ENCODE measurements at places on chromosomes 12 and 14. TPM values are rescaled to one million over a fixed set of nuclear protein-coding genes. Genes with fewer than 3 reads are reported as not detected.

DNA sequence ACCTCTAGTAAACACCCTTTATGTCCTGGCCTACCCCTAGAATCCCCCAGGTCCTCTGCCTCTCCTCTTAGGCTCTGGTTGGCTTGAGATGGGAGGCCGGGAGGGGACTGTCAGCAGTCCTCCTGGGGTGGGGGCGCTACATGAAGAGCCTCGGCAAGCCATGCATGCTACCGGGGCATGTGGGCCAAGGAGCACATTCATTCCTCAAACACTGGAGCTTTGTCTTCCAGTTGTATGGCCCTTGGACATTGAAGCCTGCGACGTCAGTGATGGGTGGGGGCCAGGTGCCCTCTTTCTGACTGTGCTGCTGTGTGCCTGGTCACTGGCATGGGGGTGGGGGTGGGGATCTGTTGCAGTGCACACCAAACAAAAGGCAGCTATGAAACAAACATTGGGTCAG is 15.8 kb upstream of the CELA1 start:
- H3K4me3 ChIP-seq = no peak overlapping the region
- no peaks in the 10 kb centered on the region for H3K4me1 ChIP-seq
- no peaks in the 10 kb centered on the region for H3K36me3 ChIP-seq
- H3K27me3 ChIP-seq = no peaks in the 10 kb centered on the region
- no peak for DNase-seq

Gene OVCH1
- not detected for total RNA-seq

GRCh38 chr14:37232907-37233481 is 35.3 kb downstream of the MIPOL1 start:
- DNase-seq = no peak
- no peak overlapping the region for H3K4me3 ChIP-seq
- H3K4me1 ChIP-seq = no peaks in the 10 kb centered on the region
- H3K27me3 ChIP-seq = no peaks in the 10 kb centered on the region

- peaks cover 11% of the 10 kb centered on the region for H3K4me1 ChIP-seq
- no peaks in the 10 kb centered on the region for H3K36me3 ChIP-seq
- peak overlapping the region; percentile 29 for H3K27ac ChIP-seq
- no peaks in the 10 kb centered on the region for H3K27me3 ChIP-seq
- peak overlapping the region; percentile 27 for H3K4me3 ChIP-seq
- DNase-seq = peak; percentile 81
Observed at GRCh38 chr12:54370171-54370730, 6.0 kb upstream of the GPR84 start.

DNA sequence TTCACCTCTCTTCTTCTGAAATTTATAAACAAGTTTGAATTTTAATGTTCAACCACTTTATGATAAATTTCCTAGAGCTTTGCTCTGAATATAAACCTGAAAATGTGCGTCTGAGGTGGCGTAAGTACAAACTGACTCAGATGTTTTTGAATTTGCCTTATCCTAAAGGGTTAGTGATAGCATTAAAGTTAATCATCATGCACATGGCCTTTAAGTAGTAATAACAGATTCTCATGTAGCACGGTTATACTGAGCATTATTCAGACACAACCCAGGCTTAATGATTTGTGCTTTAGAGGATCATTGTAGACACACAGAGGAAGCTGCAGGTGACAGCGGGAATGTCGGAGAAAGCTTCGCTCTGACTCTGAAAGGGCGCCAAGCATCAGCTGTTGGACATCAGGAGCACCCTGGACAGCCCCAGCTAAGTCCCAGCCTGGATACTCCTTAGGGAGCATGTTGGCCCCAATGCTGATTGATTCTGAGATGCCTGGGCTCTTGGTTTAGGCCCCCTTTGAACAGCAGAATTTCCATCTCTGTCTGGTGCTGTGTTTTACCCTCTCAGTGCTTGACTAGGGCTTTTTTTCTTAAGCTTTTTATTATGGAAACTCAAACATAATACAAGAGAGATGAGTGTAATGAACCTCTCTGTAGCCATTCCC is 91.1 kb downstream of the PLXNC1 start:
- H3K27ac ChIP-seq = no peak overlapping the region
- H3K27me3 ChIP-seq = no peaks in the 10 kb centered on the region
- H3K36me3 ChIP-seq = no peaks in the 10 kb centered on the region

Gene ANKS1B
- total RNA-seq = 3.3 TPM

GRCh38 chr14:54711812-54712464 is 145.0 kb downstream of the SAMD4A start:
- H3K36me3 ChIP-seq = no peaks in the 10 kb centered on the region
- H3K27me3 ChIP-seq = no peaks in the 10 kb centered on the region
- no peak for DNase-seq
- H3K4me1 ChIP-seq = no peaks in the 10 kb centered on the region
- no peak overlapping the region for H3K4me3 ChIP-seq

GRCh38 chr14:94341656-94342333 is 18.7 kb upstream of the SERPINA6 start:
- no peak overlapping the region for H3K4me3 ChIP-seq
- H3K27ac ChIP-seq = peak overlapping the region; percentile 72
- no peak for DNase-seq
- no peaks in the 10 kb centered on the region for H3K36me3 ChIP-seq
- H3K4me1 ChIP-seq = no peaks in the 10 kb centered on the region

DNA sequence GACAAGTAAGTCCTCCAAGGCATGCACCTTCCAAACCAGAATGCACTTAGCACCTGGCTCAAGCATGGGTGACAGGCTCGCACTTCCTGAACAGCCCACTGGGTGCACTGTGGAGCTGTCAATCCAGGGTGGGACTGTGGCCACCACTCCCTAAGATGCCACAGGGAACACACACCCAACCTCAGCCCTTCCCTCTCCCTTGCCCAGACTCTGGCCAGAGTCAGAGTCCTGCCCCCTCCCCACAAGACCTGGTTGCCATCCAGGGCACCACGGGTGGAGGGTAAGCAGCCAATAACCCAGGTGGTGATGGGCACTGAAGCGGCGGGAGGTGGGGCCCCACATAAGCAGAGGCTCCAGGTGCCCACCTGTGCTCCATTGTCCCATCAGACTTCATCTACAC is 160.6 kb downstream of the MYRFL start:
- H3K27ac ChIP-seq = peak overlapping the region; percentile 32
- peak; percentile 52 for DNase-seq
- no peaks in the 10 kb centered on the region for H3K36me3 ChIP-seq
- H3K4me3 ChIP-seq = no peak overlapping the region

- H3K27ac ChIP-seq = no peak overlapping the region
- DNase-seq = no peak
- no peaks in the 10 kb centered on the region for H3K27me3 ChIP-seq
- peaks cover 11% of the 10 kb centered on the region for H3K4me1 ChIP-seq
- H3K4me3 ChIP-seq = no peak overlapping the region
Observed at GRCh38 chr12:116916122-116916521, 5.4 kb downstream of the FBXW8 start.

Gene SPX
- not detected for total RNA-seq

- no peak overlapping the region for H3K4me3 ChIP-seq
- no peak for DNase-seq
- no peaks in the 10 kb centered on the region for H3K36me3 ChIP-seq
- no peak overlapping the region for H3K27ac ChIP-seq
- no peaks in the 10 kb centered on the region for H3K27me3 ChIP-seq
Observed at GRCh38 chr14:104942586-104942985, 17.9 kb downstream of the PLD4 start.

Gene TMEM229B
- 6.9 TPM for total RNA-seq

- DNase-seq = no peak
- H3K36me3 ChIP-seq = no peaks in the 10 kb centered on the region
- H3K27ac ChIP-seq = no peak overlapping the region
- no peaks in the 10 kb centered on the region for H3K27me3 ChIP-seq
- no peaks in the 10 kb centered on the region for H3K4me1 ChIP-seq
Observed at GRCh38 chr12:106118381-106119130, 20.2 kb downstream of the NUAK1 start.

- no peaks in the 10 kb centered on the region for H3K36me3 ChIP-seq
- H3K4me1 ChIP-seq = peaks cover 15% of the 10 kb centered on the region
- no peak for DNase-seq
- H3K27ac ChIP-seq = peak overlapping the region; percentile 82
- no peaks in the 10 kb centered on the region for H3K27me3 ChIP-seq
- H3K4me3 ChIP-seq = no peak overlapping the region
Observed at GRCh38 chr12:50934371-50934851, 17.9 kb upstream of the HIGD1C start.

Gene VRK1
- total RNA-seq = 13.0 TPM

Gene KRT72
- total RNA-seq = not detected

Gene ATP5MC2
- total RNA-seq = 392 TPM

- no peaks in the 10 kb centered on the region for H3K4me1 ChIP-seq
- no peak overlapping the region for H3K4me3 ChIP-seq
- no peak for DNase-seq
- H3K27ac ChIP-seq = no peak overlapping the region
- H3K27me3 ChIP-seq = no peaks in the 10 kb centered on the region
- no peaks in the 10 kb centered on the region for H3K36me3 ChIP-seq
Observed at GRCh38 chr14:89856871-89857345, 97.6 kb downstream of the EFCAB11 start.

DNA sequence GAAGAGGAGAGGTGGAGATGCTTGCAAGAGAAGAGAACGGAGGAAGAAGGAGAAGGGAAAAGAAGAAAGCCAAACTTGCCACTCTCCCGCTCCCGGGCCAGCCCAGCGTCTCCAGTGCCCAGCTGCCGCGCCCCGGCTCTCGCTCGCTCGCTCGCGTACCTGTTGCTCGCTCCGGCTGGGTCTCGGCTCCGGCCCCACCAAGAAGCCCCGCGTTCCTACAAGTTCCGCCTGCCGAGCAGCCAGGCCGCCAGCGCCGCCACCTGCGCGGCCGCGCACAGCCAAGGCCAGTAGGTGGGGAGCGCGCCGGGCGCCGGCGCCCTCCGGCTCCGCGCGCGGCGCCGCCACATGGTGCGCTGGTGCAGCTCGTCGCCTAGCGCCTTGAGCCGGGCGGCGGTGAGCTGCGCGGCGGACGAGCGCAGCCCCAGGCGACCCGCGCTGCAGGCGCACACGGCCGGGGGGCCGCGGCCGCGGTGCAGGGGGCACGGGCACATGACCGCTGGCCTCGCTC is 370 bp downstream of the HRK start:
- H3K27ac ChIP-seq = no peak overlapping the region
- H3K4me3 ChIP-seq = peak overlapping the region; percentile 13
- peak; percentile 38 for DNase-seq
- H3K4me1 ChIP-seq = peaks cover 12% of the 10 kb centered on the region
- no peaks in the 10 kb centered on the region for H3K36me3 ChIP-seq

GRCh38 chr12:47382305-47382704 is 302.5 kb upstream of the AMIGO2 start:
- no peaks in the 10 kb centered on the region for H3K36me3 ChIP-seq
- H3K4me3 ChIP-seq = no peak overlapping the region
- DNase-seq = no peak
- H3K4me1 ChIP-seq = no peaks in the 10 kb centered on the region
- no peak overlapping the region for H3K27ac ChIP-seq

DNA sequence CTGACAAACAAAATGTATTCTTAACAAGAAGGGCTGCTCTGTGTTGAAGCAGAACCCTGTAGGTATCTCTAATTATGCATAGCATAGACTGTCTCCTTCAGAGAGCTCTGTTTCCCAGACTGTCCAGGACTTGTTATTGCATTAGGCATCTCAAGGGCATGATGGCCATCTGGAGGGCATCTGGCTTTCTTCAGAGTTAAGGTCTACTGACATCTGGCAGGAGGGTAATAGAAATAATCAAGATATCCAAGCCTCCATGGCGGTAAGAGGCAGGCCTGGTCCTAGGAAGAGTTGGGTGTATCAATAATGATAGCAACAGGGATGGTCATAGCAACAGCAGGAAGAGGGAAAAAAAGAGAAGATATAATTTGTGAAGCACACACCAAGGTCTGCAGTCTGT is 161.2 kb downstream of the TTC8 start:
- DNase-seq = no peak
- no peak overlapping the region for H3K27ac ChIP-seq
- no peaks in the 10 kb centered on the region for H3K27me3 ChIP-seq
- no peak overlapping the region for H3K4me3 ChIP-seq
- H3K36me3 ChIP-seq = no peaks in the 10 kb centered on the region

- no peaks in the 10 kb centered on the region for H3K27me3 ChIP-seq
- H3K36me3 ChIP-seq = no peaks in the 10 kb centered on the region
- no peak for DNase-seq
- H3K4me3 ChIP-seq = no peak overlapping the region
- no peak overlapping the region for H3K27ac ChIP-seq
Observed at GRCh38 chr12:3644104-3644503, 108.8 kb downstream of the CRACR2A start.

All from colonic mucosa (tissue), 4 donors.